ENCODE measurements at places on chromosomes 4 and X.

DNA sequence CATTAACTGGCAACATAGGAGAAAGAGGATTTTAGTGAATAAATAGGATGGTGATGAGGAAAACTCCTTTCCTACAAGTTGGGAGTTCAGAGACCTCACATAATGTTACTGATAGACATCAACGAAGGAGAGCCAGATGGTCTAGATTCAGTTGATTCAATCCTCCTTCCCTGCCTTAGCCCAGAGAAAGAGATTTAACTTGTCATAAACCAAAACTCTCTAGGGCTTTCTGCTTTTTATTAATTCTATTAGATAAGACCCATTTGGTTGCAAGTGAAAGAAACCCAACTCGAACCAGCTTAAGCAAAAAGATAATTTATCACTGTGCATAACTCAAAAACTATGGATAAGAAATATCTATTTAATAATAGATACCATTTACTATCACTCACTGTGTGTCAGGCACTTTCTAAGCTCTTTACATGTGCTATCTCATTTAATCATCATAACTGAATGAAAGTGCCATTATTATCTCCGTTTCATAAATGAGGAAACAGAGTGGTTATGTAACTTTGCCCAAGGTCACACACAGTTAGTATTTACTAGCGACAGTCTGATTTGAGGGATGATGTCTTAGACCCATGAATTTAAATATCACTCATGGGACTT is 4.3 kb upstream of the UNC5C start:
- no peak for DNase-seq

- peak; percentile 4 for DNase-seq
These were observed 689 bp downstream of the METAP1 start for GRCh38 chr4:98996056-98996764.

DNA sequence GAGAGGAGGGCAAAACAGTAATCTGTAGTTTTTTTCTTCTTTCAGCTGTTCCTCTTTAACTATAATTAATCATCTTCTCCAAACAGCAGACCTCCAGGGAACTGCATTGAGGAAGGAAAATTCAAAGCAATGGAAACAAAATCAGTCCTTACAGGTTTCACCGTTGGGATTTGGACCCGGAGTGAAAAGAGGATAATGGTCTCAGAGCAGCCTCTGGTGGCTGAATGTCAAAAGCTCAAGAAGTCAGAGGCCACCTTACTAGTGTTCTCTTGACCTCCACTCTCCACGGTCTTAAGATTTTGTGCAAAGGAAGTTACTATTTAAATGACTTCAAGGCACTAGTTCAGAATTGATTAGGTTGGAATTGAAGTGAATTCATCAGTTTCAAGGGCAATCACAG is 16.0 kb upstream of the MID1 start:
- no peak for DNase-seq

DNA sequence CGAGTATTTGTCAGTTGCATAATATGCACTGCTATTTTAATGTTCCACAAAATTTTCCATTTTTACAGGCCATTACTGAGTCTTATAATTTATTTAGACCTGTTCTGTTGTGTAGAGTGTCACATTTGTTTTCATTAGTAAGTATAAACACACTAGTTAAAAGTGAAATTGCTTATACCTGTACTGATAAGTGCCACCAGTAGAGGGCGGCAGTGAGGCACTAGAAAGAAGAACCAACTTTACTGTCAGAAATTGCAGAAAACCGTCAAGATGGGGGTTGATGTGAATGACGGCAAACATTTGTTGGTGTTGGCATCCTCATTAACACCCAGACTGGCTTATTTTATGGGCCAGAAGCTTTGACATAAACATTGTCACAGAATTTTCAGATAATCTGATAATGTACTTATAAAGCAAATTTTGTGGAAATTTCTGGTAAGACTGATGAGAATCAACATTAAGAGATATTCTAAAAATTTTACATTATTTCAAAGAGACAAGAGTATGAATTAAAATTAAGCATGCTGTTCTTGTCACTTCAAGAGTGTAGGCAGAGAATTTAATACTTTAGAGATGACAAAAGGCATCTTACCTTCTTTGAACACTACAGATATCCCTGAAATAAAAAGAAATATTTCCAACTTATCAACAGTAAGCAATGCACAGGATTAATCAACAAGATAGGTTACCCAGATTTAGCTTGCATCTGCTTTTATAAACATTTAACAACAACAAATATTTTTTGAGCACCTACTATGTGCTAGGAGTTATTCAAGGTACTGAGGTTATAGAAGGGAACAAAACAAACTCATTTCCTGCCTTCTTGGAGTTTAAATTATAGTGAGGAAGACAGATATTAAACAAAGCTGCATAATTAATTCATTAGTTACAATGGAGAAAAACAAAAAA is 24.9 kb downstream of the ALPK1 start:
- DNase-seq, result peak; percentile 51
